ENCODE measurements at places on chromosomes 6 and 20.
A peak's percentile ranks its signal among the peaks of the same experiment; 100 is the strongest.

DNA sequence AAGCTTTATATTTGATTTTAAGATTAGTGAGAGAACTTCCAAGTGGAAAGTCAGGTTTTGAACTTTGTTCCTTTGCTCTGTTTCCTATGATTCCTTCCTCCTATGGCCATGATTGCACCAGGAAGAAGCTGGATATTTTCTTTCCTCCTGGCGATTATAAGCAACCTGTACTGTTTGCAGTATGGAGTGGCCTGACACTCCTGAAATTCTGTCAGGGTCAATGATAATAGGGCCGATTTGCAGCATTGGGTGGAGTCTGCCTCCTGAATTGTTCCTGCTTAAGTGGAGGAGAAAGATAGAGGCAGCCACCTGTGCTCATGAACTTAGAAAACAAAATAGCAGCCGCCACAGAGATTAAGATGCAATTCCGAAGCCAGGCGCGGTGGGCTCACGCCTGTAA lies 9.8 kb upstream of the FAM217A start:
- no peak for DNase-seq

- no peak for DNase-seq
Measured at GRCh38 chr6:117907601-117908245, 659 bp downstream of the SLC35F1 start.

DNA sequence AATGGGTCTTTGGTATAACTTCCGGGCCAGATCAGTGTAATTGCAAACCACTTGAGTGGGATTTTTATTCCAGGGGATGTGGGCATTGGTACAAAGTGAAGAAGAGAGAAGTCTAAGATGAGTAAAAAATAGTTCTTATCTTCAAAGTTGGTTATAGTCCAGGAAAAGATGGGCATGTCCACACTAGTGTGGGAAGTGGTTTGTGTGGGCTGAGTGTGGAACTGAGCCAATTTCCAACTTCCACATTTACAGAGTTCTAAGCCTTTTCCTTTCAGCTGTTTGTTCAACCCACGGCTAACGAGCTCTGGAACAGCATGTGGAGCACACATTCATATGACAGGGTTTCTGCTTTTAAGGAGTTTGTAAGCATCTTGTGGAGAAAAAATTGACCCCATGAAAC lies 72.3 kb upstream of the IFNGR1 start:
- DNase-seq, result peak; percentile 8

DNA sequence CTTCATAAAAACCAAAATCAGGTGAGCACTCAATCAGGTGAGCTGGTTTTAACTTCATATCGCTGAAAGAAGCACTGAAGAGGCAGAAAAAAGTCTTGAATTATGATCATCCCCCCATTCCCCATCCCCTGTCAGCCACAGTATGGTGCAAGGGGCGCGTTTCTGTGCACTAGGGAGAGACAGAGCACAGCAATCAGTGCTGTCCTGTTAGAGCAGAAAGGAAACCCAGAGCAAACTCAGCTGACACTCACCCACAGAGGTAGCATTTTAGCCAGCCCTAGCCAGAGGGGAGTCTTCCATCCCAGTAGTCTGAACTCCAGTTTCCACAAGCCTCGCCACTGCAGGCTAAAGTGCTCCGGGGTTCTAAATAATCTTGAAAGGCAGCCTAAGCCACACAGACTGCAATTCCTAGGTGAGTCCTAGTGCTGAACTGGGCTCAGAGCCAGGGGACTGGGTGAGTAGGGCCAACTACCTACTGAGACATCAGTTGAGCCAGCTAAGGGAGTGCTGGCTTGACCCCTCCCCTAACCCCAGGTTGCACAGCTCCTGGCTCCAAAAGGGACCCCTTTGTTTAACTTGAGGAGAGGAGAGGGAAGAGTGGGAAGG lies 1352.6 kb upstream of the GJE1 start:
- no peak for DNase-seq

GRCh38 chr6:65908065-65908464 lies 201.0 kb upstream of the EYS start:
- DNase-seq, result no peak
